ENCODE measurements at places on chromosomes 12 and 14.

GRCh38 chr12:1796515-1797010 lies 23.8 kb upstream of the LRTM2 start:
- no peak for DNase-seq

GRCh38 chr12:12642916-12643315 lies 31.2 kb downstream of the CREBL2 start:
- no peak for DNase-seq

DNA sequence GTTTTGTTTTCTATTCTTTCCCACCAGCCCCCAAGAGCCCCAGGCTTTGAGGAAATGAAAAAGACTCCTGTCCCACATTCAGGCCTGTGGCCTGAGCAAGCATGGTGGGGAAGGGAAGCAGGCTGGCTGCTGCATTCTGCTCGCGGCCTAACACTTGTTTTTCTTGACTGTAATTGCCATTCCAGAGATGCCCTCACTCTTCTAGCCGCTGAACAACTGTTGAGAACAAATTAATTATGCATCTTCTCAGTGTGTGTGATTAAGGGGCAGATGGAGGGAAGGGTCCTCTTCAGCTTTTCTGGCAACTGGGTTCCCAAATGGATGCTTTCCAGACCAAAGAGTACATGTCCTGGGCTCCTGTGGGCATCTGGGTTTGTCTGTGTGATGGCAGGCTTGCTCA lies 43.3 kb downstream of the ADCK1 start:
- peak; percentile 65 for DNase-seq

DNA sequence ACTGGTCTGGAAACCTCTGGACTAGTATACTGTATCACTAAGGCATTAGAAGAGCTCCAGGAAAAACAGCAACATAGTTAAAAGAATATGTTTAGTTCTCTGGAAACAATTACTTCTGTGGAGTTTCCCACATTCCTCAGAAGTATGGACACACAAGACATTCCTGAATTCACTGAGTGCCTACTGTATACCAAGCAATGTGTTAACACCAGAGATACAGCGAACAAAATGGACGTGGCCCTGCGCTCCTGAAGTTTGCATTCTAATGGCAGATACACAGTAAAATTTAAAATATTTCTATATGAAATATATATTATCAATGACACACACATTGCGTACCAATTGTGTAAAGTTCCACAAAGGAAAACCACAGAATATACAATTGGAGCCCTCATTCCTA lies 1.1 kb downstream of the ANGEL1 start:
- DNase-seq = no peak

- no peak for DNase-seq
Measured at GRCh38 chr14:95849761-95850160, 26.9 kb upstream of the TUNAR start.

- DNase-seq = peak; percentile 66
Measured at GRCh38 chr12:9039397-9039977, 50.1 kb downstream of the KLRG1 start.

GRCh38 chr14:106029959-106030358 lies 503.6 kb downstream of the TMEM121 start:
- DNase-seq = no peak

DNA sequence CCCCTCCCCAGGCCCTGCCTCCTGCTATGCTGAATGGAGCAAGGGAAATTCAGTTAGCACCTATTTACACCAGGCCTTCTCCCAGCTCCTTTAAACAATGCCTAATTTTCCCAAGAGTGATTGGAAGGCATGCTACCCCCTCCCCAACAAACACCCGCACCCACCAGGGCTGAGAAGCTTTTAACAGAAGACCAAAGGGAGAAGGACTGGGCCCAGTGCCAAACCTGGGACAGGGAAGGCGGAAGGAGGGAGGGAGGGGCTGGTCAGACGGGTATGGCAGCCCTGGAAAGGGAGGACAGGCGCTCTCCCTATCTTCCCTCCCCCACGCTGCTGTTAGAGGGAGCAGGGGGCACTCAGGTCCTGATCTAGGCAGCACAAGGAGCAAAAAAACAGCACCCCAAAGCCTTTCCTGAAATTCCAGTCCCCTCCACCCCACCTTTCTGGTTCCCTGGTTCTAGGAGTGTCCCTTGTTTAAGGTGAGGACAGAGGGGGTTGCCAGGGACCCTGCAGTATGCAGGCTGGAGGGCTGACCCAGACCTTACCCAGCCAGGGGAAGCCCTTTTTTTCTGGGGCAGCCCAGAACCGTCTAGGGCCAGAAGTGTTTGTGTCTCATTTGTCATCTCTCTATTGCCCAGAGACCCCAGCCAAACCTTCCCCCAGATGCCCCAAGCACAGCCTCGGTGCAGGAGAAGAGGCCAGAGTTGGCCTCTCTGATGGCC lies 2.4 kb upstream of the KRT8 start:
- no peak for DNase-seq

DNA sequence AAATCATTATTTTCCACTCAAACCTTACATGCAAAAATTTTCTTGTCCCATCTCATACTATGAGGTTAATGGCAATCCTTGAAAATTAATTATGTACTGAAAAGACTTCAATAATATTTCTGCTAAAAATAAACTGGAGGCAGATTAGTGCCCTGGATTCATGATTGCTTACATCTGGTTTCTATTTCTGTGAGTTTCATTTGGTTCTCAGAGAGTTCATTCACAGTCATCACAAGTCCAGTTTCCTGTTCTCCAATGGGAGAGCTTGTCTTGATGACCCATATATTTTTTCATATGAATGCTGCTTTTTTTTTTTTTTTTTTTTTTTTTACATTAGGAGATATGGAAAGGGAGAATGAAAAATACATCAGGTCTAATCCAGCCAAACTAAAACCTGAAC lies 6.6 kb upstream of the PTHLH start:
- no peak for DNase-seq

- DNase-seq = no peak
Measured at GRCh38 chr12:11559626-11560340, 89.7 kb upstream of the ETV6 start.

- DNase-seq = no peak
Measured at GRCh38 chr12:118377021-118377883, 897 bp downstream of the SUDS3 start.

DNA sequence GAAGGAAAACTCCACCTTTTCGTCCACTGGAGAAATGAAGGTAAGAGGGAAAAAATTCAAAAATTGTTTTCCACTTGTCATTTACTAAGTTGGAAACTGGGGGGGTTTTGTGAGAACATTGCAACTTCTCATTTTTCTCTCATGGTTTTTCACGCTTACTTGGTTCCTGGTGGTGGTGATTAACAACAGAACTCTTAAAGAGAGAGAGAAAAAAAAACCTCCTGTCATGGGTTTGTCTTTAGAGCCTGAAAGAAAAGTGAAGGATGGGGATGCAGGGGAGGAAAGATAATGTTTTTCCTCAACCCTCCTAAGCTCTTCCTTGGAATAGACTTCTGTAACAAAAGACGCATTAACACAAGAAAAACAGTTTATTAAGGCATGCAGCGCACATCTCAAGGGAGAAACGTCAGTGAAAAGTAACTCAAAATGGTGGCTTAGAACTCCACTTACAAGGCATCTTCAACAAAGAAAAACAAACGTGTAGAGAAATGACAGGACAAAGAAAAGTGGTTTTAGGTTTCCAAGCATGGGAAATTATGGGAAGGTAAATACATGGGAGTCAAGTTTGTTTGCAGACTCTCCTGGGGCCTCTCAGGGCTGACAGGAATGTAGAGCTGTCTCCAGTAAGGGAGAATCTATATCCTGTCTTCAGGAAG lies 81.9 kb upstream of the ATF7IP start:
- DNase-seq = no peak

GRCh38 chr14:94582851-94583250 lies 1.6 kb downstream of the SERPINA5 start:
- DNase-seq = no peak

Data from myocyte (in vitro differentiated cells).